NCI-H2107 (cell line): ENCODE measurements at places on chromosomes 12 and 14.

DNA sequence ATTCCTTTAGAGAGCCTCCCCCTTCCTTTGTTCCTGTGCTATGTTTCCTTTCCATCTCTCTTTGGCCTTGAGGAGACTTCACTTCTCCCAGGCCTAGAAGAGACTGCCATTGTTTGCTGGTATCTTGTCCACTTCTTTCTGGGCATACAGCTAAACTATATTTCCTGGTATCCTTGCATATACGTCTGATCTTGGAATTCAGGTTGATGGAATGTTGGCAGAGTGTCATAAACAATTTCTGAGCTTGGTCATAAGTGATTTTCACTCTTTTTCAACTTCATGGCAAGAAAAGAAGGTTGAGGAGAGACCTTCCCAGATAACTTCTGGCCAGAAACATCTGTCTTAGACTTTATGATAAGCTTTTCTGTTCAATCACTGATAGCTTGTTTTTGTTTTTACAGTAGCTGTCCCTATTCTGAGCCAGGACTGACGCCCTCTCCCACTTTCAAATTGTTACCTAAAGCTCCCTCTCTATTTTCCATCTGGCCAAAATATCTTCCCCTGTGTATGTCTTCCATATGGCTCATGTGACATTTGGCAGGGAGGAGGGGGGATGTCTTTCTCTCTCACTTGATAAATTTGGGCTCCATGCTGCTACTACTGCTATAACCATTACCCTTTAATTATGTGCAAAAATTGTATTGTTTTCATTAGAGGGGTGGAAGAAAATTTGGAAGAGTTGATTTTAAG, 457.0 kb downstream of the ADAMTS20 start:
- no peak for DNase-seq

- no peak for DNase-seq
Measured at GRCh38 chr14:62778852-62779251, 266.4 kb downstream of the KCNH5 start.

DNA sequence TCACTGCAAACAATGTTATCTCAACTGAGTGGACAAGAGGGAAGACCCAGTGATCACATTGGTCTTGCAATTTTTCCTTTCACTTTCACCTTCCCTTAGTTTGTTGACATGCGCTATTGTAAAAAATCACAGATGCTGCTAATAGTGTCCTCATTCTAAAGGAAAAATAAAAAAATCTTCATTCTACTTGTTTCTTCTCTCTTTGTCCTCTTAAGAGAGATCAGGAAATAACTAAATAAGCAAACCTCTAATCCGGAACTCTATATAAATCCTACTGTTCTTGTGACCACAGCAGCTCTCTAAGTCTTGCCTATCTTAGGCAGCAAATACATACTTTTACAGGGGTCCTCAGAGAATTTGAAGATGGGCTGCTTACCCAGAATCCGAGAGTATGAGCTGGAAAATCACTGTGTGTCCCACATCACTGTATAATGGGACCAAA, 257.7 kb downstream of the NAV3 start:
- DNase-seq, result no peak

DNA sequence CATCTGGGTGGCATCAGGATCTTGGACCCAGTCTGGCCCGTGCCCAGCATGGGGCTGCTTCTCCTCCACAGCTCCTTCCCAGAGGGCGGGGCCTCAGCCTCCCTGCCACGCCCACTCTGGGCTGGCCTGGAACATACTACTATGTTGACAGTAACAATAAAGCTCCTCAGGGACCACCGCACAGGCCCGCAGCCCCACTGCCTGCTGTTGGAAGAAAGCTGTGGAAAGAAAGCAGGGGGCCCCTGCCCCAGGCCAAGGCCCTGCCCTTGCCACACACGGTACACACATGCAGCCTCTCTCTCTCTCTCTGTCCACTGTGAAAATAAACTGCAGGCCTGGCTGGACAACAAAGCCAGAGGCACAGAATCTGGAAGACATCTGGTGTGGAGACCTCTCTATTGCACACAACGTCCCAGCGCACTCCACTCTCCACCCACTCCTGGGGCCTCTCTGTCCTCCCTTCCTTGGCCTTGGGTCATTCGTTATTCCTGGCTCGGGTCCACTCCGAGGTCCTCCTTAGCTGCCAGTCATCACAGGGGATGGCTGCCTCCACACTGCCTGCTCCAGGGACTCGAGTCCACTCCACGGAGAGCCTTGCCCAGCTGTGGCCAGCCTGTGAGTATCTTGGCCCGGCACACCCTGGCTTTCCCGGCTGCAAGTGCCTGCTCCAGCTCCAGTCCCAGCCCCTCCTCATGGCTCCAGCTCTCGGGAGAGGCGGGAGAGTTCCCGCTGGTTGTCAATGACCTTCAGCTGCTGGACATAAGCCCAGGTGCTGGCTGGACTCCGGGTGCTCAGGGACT, 11.8 kb upstream of the ENDOU start:
- no peak for DNase-seq

DNA sequence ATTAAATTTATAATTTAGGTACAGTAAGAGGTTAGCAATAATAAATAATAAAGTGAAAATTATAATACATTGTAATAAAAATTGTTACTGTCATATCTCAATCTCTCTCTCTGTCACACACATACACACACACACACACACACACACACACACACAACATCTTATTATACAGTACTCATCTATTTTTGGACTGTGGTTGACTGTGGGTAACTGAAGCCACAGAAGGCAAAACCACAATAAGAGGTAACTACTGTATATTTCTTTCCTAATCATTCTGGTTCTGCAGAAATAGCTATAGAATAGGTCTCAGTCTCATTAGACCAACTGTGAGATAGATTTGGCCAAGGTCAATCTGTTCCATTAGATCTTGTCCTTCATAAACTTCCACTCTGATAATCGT, 33.1 kb upstream of the PTPRO start:
- DNase-seq, result no peak

DNA sequence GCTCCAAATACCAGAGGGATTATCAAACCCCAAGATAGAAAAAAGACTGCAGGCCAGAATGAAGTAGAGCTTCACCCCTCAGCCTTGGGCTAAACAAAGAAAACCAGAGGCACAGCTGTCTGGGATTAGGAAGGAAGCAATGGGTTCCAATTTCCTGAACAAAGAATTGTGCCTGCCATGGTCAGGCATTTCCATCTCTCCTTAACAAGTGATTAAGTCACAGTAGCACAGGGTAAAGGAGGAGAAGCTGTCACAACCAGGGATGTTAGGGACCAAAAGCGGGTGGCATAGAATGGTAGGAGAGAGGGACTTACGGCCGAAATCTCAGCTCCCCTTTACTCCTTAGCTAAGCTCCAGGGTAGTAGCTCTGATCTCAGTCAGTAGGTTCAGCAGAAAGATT, 33.9 kb downstream of the SPTLC2 start:
- no peak for DNase-seq

GRCh38 chr12:24596768-24597388, 352.0 kb downstream of the BCAT1 start:
- DNase-seq, result peak; percentile 10

DNA sequence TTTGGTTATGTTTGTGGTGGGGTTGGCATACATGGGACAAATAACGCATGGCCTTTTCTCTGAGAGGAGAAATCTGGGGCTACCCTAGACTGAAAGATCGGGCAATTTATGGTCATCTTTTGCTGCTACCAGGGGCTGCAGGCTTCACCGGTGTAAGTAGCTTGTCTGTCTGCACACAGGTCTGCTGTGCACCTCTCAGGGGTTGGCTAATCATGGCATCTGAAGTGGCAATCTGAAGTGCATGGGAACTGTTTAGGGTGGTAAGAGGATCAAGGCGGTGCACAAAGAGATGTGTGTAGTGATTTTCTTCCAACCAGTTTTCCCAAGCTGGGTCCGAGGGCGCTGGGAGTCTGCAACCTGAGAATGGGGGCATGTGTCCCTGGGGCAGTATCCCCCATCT, 141.3 kb downstream of the EMP1 start:
- no peak for DNase-seq
